ENCODE measurements at places on chromosomes 7 and 10.

DNA sequence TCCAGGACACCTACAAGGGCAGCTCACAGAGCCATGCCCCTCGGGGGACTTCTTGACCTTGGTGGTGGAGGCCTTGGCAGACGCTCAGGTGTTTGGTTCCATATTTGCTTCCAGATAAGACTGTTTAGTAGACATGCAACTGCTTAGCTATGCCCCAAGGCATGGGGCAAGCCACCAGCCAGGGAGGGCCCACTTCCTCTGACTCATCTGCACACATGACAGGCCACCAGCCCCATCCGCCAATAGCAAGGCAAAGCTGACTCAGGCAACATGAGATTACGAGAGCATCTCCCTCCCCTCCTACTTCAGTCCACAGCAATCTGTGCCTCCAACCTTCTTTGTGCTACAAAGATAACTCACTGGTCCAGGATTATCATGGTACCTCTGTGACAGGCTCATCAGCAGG, 54.9 kb downstream of the KCNMA1 start:
- DNase-seq, result no peak

DNA sequence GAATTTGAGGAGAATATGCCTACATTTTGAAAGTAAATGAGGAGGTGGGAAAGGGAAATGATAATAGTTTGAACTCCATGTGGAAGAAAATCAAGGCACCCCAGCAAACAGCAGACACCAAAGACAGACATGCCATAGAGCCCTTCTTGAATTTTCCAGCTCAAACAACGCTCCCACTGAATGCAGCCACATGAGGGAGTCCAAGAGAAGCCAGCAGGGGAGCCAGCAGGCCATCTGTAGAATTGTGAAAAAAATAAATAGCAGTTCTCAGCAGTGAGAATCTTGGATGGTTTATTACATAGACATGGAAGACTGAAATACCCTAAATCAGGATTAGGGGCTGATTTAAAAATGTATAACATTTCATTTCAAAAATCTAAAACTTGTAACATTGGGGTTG, 1567.3 kb upstream of the LRRTM3 start:
- DNase-seq, result no peak

DNA sequence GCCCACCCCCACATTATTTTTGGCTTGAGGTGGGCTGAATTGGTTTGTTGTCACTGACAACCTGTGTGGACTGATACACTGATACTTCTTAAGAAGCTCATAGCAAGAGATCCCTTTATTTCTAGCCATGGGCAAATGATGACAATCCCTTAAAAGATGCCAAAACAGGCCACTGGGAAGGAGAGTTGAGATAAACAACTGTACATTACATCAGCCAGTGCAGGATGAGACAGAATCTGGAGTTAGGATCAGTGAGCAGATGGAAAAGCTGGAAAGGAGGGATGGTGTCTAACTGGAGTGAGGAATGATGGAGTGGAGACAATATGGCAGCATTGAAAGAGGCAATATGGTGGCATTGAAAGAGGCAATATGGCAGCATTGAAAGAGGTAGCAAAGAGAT, 195.9 kb upstream of the LYZL2 start:
- no peak for DNase-seq

- DNase-seq, result no peak
Observed at GRCh38 chr10:99433378-99434020, 3.1 kb upstream of the GOT1 start.

GRCh38 chr10:6918305-6918704, 338.2 kb upstream of the PRKCQ start:
- DNase-seq, result no peak

- no peak for DNase-seq
Observed at GRCh38 chr10:70751356-70751755, 33.8 kb downstream of the TBATA start.

DNA sequence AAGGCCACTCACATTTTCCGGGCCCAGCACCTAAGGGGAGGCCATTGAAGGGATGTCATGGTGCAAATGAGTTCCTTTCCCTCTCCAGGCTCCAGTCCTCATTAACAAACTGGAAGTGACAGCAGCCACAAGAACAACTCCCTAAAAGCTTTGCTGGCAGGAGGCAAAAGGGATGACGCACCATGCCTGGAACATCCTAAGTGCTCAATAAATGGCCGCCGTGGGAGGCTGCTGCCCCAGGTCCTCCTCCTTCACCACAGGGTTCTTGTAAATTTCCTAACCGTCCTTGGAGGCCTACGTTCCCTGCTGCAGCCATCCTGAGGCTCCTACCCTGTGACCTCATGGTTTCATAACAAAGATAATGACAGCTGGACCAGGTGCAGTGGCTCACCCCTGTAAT, 41.3 kb upstream of the CAMK1D start:
- DNase-seq, result no peak

- no peak for DNase-seq
Observed at GRCh38 chr10:11074536-11075267, 57.0 kb downstream of the CELF2 start.

DNA sequence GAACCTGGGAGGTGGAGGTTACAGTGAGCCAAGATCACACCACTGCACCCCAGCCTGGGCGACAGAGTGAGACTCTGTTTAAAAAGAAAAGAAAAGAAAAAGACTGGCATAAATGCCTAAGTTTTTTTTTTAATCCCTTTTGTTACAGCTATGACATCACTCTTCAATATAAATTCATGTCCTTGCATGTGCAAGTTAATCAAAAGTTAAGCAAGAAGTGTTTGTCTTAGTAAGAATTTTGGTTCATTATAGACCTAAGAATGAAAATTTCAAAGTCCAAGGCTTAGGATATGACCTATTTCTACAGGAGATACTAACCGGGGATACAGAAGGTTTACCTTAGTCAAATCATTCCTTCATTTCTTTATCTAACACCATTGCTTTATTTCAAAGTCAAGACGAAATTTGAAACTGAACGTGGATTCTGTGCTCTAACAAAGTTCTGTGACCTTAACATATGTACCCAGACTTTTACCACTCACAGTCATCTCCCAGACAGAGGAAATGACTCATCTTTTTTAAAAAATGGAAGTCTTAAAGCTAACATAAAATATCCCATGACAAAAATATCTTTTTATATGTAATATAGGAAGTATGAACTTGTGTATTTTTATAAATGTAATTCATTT, 29.3 kb upstream of the ITGB8 start:
- no peak for DNase-seq

GRCh38 chr7:81600608-81601007, 169.2 kb downstream of the HGF start:
- DNase-seq, result no peak

DNA sequence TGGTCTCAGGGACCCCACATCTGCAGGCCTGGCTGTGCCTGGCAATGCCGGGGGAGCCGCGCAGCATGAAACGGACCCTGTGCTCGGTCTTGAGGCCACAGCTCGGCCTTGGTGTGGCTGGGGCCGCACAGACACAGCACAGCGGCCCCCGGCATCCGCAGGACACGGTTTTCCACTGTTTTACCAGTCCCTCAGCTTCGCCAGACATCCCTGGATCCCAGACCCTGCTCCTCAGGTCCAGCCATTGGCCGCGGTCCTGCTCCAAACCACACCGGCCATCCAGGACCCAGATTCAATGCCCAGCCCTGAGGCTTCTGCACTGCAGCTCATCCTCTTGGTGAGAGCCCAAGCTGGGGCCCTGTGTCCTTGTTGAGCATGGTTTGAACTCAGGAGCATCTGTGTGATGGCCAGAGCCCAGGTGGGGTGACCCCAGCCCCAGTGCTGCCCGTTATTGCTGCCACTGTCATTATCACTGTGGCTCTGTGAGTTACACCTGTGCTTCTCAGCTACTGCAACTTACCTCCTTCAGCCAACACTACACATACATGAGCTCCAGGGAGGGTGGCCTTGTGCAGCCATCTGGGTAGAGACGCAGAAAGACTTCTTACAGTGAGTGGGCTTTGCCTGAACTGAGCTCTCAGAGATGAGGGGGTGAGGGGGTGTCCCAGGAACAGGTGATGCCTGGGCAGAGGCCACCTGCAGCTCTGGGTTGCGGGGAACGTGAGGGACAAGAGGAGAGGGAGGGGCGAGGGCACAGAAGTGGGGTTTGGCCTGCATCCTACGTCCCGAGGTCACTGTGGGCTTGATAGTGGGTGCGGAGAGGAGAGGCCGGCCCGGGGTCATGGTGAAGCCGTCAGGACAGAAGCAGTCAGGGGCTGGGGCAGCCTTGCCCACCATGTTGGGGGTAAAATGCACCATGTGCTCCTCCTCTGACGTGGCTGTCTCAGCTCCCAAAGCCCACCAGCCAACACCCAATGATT, 567.6 kb downstream of the PTPRN2 start:
- no peak for DNase-seq

- DNase-seq, result no peak
Observed at GRCh38 chr7:97024209-97025129, at the start of gene DLX5. TSS of gene DLX5 (minus strand) at chr7:97024831. CDS start at chr7:97024623, 208 bp downstream.

- DNase-seq, result no peak
Observed at GRCh38 chr7:77235276-77235675, 35.7 kb upstream of the FGL2 start.

DNA sequence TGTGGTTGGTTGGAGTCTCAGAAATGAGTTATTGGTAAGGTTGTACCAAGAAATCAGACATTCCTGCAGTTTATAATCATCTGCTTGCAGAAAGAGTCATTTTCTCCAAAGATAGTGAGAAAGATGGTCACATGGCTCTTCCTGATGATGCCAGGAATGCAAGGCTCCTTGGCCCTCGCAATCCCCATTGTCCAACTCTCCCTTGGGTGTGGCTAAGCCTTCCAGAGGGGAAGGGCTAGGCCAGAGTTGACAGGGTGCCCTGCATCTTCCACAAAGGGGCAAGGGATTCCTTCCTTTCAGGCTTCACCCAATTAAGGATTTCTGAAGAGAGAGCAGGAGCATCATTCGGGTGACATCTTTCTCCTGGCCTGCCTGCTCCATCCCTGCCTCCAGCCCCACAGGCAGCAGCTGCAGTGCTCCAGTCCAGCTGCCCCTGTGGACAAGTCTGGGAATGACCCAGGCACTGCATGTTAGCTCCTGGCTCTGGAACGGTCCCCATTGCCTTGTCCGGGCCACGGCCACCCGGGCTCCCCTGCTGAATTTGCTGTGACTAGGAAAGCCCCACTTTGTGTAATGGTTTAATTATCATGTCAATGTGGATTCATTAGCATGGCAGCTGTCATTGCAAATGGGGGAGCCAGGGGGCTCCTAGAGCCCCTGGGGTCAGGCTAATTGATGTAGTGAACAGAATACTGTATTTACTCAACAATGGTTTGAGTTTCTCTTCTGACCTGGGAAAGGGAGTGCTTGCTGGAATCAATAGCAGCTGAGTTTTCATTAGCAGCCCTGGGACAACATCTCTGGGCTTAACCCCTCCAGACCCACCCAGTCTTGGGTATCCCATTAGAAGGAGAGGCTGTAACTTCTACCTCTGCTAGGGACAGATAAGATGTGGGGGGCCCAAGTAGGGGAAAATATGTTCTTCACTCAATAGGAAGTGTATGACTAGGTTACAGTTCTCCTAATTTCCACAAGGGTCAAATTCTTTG, 112.6 kb upstream of the TBX20 start:
- no peak for DNase-seq

- no peak for DNase-seq
Observed at GRCh38 chr7:151422212-151422611, 12.4 kb upstream of the WDR86 start.

DNA sequence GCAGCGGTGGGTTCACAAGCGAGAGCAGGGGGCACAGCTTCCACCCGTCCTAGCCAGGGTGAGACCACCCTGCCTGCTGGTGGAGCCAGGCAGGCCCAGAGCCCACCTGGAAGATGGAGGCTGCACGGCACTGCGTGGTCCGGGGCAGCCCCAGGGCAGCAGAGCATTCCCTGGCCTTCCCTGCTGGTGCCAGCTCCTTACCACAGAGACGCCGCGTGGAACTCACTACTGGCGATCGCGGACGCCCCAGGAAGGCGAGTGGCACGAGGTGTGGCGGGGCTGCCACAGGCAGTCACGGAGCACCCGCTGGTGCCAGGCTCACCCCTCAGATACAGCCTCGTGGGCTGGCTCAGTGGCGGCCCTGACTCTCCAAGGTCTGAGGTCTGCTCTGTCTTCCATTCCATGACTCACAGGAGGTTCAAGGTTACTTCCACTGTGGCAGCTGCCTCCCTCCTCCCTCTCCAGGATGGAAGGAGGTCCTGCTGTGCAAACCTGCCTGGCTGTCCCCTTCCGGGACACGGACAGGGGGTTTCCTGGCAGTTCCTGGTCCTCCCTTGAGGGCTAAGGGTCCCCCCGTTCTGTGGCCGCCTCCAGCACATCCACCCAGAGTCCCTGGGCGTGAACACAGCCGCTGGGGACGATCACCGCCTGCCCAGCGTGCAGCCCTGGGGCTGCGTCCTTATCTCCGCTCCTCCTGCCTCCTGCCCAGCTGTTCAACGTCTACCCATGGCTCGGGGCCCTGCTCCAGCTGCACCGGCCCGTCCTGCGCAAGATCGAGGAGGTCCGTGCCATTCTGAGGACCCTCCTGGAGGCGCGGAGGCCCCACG, 3.1 kb downstream of the CYP2W1 start:
- no peak for DNase-seq

DNA sequence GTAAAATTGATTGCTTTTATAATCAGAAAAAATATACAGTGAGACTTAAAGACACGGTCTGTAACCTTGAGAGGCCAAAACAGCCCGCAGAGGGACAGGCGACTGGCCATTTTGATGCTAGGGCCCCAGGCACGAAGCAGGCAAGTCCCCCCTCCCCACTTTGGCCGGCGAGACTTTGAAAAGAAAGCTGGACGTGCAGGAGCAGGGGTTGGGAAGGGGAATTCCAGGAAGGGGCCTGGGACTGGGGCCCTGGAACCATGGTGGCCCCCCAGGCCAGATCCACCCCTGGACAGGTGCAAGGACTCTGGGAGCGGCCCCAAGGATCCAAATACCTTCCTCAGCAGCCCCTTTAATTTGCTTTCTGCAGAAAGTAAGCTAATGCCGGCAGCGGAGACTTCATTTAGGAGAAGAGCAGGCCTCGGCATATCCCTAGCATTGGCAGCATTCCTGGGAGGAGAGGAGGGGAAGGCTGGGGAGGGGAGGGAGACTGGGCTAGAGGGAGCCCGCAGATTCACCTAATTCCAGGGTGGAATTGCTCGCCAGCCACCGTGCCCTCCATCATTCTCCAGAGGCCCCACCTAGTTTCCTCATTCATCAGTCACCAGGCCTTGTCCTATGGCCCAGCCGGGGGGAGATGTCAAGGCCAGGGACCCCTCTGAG, 24.9 kb upstream of the TNRC18 start:
- DNase-seq, result no peak

DNA sequence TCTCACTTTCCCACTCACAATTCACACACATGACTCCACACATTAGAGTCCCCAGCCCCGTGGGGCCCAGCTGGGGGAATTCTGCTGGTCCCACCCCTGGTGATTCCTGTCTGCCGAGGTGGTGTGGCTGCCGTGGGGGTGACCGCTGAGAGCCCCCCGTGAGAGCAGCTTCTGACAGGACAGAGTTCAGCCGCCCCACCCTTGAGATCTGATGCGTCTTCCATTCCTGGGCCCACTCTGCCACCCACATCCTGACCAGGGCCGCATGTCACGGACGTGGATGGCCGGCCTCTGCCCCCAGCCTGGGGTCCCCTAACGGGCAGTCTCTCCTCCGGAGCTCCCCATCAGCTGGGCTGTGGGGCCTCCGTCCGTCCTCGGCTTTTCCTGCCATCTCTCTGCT, 240.1 kb upstream of the PITRM1 start:
- DNase-seq, result no peak
